ENCODE measurements at places on chromosomes 1 and 21. TPM values are rescaled to one million over a fixed set of nuclear protein-coding genes. Genes with fewer than 3 reads are reported as not detected.
A peak's percentile ranks its signal among the peaks of the same experiment; 100 is the strongest.

The TCHH gene
- total RNA-seq, result not detected

The OLFML2B gene
- total RNA-seq, result 0.57 TPM

The GON4L gene
- total RNA-seq, result 33.3 TPM

The F3 gene
- 20.9 TPM for total RNA-seq

The TRIM58 gene
- total RNA-seq, result 3.6 TPM

The SLC25A34 gene
- total RNA-seq, result 16.0 TPM

The SRGAP2 gene
- total RNA-seq, result 26.1 TPM

The SYT14 gene
- 0.07 TPM for total RNA-seq

The UCK2 gene
- total RNA-seq, result 39.6 TPM

The TRIM45 gene
- 1.2 TPM for total RNA-seq

The ZFYVE9 gene
- total RNA-seq, result 13.1 TPM

The PRAMEF2 gene
- total RNA-seq, result not detected

The COPA gene
- 163 TPM for total RNA-seq

The HES3 gene
- not detected for total RNA-seq

GRCh38 chr1:17176306-17177061, 28.4 kb upstream of the PADI1 start:
- no peak for DNase-seq
- H3K36me3 ChIP-seq, result no peaks in the 10 kb centered on the region
- H3K4me3 ChIP-seq, result no peak overlapping the region

DNA sequence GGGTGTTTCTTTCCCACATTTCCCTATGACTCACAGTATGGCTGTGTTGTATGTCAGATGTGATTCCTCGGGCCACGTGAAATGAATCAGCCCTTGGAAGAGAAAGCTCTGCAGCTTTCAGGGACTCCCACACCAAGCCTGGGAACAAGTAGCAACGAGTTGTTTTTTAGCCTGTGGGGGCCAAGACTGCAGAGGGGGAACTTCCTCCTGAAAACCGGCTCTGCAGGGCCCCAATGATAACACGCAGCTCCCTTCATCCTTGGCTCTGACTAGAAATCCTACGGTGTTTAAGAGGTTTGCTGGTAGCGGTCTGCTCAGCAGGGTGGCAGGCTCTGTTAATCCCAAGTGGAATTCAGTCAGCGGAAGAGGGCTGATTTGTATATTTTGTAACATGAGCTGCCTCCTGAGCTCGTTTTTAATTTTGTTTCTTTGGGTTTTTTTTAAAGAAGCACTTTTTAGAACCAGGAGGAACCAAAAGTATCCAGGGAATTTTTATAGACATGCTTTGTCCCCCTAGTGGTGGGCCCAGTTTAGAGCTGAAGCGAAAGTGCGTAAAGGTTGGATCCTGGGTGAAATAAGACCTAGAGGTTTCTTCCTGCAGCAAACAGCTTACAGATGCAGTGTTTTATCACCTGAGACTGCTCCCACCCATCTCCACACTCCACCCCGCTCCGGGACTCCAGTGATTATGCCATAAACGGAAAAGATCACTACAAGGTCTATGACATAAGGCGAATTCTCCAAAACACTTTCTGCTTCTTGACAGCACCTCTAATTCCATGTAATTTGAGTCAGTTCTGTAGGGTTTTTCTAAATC, 48.8 kb downstream of the LAMC2 start:
- no peaks in the 10 kb centered on the region for H3K36me3 ChIP-seq
- no peak overlapping the region for H3K4me3 ChIP-seq
- peak; percentile 38 for DNase-seq
- peak overlapping the region; percentile 43 for H3K27ac ChIP-seq
- no peaks in the 10 kb centered on the region for H3K27me3 ChIP-seq

- H3K4me3 ChIP-seq, result no peak overlapping the region
- H3K27me3 ChIP-seq, result no peaks in the 10 kb centered on the region
- no peaks in the 10 kb centered on the region for H3K36me3 ChIP-seq
- no peak for DNase-seq
- H3K4me1 ChIP-seq, result no peaks in the 10 kb centered on the region
- H3K27ac ChIP-seq, result no peak overlapping the region
These were observed 89.3 kb upstream of the AKT3 start for GRCh38 chr1:243939167-243939848.

DNA sequence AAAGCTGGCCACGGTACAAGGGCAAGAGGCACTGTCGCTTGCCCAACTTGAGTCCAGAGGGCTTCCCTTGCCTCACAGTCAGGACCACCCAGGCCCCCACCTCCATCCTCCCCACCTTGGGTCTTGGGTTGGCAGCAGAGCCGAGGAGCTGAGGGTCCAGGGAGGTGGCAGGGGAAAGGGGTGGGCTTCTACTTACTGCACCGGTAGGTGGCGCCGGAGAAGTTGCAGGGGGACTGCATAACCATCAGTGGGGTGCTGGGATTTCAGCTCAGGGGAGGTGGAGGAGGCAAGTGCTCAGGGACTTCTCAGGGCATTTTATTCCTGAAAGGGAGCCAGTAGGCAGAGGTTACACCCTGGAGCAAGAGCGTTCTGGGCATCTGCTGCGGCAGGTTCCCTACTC, 44.0 kb downstream of the TRIM62 start:
- DNase-seq, result no peak
- H3K36me3 ChIP-seq, result no peaks in the 10 kb centered on the region
- H3K27ac ChIP-seq, result no peak overlapping the region
- no peaks in the 10 kb centered on the region for H3K27me3 ChIP-seq
- H3K4me1 ChIP-seq, result no peaks in the 10 kb centered on the region

- H3K4me1 ChIP-seq, result no peaks in the 10 kb centered on the region
- no peak overlapping the region for H3K27ac ChIP-seq
- no peak for DNase-seq
These were observed 38.2 kb downstream of the ARID1A start for GRCh38 chr1:26733982-26734381.

GRCh38 chr21:38506661-38507281, 8.5 kb upstream of the ERG start:
- no peaks in the 10 kb centered on the region for H3K27me3 ChIP-seq
- peaks cover 4% of the 10 kb centered on the region for H3K4me1 ChIP-seq
- peak; percentile 74 for DNase-seq
- peak overlapping the region; percentile 24 for H3K27ac ChIP-seq
- H3K4me3 ChIP-seq, result no peak overlapping the region
- H3K36me3 ChIP-seq, result no peaks in the 10 kb centered on the region

- no peaks in the 10 kb centered on the region for H3K27me3 ChIP-seq
- no peak overlapping the region for H3K4me3 ChIP-seq
- H3K36me3 ChIP-seq, result no peaks in the 10 kb centered on the region
- DNase-seq, result no peak
- H3K4me1 ChIP-seq, result no peaks in the 10 kb centered on the region
- no peak overlapping the region for H3K27ac ChIP-seq
These were observed 28.0 kb upstream of the PRKAA2 start for GRCh38 chr1:56617141-56617540.

DNA sequence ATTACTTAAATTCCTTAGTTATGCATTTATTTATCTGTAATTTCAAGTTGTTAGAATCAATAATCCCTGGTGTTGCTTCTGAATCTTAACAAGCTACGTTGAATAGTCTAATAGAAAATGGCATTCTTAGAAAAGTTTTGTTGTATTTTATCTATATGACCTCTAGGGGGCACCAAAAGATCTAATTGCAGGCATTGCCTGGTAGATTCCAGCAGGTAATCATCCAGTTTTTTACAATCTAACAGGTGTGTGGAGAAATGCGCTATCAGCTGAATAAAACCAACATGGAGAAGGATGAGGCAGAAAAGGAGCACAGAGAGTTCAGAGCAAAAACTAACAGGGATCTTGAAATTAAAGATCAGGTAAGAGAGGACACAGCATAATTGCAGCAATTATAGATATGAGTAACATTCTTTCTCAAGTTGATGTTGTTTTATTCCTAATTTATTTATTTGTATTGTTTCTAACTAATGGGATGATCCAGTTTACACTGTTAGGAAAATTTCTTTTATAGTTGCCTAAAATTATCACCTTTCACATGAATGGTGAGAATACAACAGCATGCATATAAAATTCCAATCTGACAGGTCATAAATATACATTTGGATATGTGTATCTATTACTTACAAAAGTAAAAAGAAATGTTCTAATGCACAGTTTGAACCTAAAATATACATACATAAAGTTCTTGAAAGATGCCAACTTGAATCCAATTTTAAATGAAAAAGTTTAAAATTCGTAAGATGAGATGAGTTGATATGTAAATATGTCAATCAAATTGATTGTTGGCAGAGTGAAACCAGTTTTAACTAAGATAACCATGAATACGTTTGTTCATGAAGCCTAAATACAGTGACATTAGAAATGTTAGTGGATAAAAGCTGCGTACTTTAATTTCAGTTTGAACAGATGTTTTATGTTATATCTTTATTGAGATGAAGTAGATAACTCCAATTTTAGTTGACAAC, 88.4 kb downstream of the SDCCAG8 start:
- H3K27me3 ChIP-seq, result no peaks in the 10 kb centered on the region
- no peak for DNase-seq
- H3K27ac ChIP-seq, result no peak overlapping the region
- no peaks in the 10 kb centered on the region for H3K36me3 ChIP-seq
- no peaks in the 10 kb centered on the region for H3K4me1 ChIP-seq

- H3K27me3 ChIP-seq, result no peaks in the 10 kb centered on the region
- no peak for DNase-seq
- H3K4me1 ChIP-seq, result no peaks in the 10 kb centered on the region
- H3K4me3 ChIP-seq, result no peak overlapping the region
These were observed 14.9 kb downstream of the IL20 start for GRCh38 chr1:206880314-206880713.

DNA sequence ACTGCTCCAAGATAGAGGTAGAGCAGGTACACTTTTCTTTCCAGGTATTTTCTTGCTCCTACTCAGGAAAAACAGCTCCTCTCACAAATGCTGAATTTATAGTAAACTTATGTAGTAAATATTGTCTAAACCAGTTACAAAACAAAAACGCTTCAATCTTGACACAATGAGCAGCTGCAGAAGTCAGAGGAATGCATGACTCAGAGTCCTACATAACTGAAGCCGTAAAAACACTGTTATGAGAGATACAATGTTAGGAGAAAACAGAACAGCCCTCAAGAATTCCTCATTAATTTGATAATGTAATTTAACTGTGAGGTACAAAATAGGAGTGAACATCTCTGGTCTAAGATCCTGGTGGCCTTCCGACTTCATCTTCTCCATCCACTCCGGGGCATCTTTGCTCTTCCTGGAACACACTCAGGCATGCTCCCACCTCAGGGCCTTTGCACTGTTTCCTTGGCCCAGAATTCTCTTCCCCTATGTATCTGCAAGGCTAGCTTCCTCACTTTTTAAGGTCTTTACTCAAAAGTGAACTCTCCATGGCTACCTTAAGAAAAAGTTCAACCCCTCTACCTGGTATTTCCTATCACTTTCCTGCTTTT, 138.5 kb downstream of the SLC45A1 start:
- no peak overlapping the region for H3K4me3 ChIP-seq
- peak overlapping the region; percentile 8 for H3K27ac ChIP-seq
- no peaks in the 10 kb centered on the region for H3K27me3 ChIP-seq
- no peaks in the 10 kb centered on the region for H3K4me1 ChIP-seq
- H3K36me3 ChIP-seq, result peaks cover 4% of the 10 kb centered on the region

- no peak for DNase-seq
- H3K4me1 ChIP-seq, result no peaks in the 10 kb centered on the region
- H3K27ac ChIP-seq, result no peak overlapping the region
- no peaks in the 10 kb centered on the region for H3K27me3 ChIP-seq
- H3K36me3 ChIP-seq, result no peaks in the 10 kb centered on the region
These were observed 105.7 kb upstream of the PPP2R5A start for GRCh38 chr1:212179394-212180076.

- no peak overlapping the region for H3K4me3 ChIP-seq
- H3K4me1 ChIP-seq, result peaks cover 3% of the 10 kb centered on the region
- no peak overlapping the region for H3K27ac ChIP-seq
- no peak for DNase-seq
- no peaks in the 10 kb centered on the region for H3K36me3 ChIP-seq
These were observed 75.2 kb upstream of the CD1D start for GRCh38 chr1:158105352-158106095.

GRCh38 chr1:208850442-208850841, 606.3 kb upstream of the PLXNA2 start:
- H3K27ac ChIP-seq, result no peak overlapping the region
- no peaks in the 10 kb centered on the region for H3K36me3 ChIP-seq
- no peak for DNase-seq

GRCh38 chr1:24190983-24191461, 3.9 kb upstream of the IFNLR1 start:
- no peaks in the 10 kb centered on the region for H3K4me1 ChIP-seq
- no peaks in the 10 kb centered on the region for H3K36me3 ChIP-seq

GRCh38 chr1:27300341-27301051, 21.5 kb upstream of the TMEM222 start:
- H3K4me1 ChIP-seq, result no peaks in the 10 kb centered on the region
- peak; percentile 83 for DNase-seq
- no peaks in the 10 kb centered on the region for H3K27me3 ChIP-seq

GRCh38 chr1:161950377-161950776, 73.3 kb downstream of the OLFML2B start:
- H3K36me3 ChIP-seq, result no peaks in the 10 kb centered on the region
- H3K4me1 ChIP-seq, result no peaks in the 10 kb centered on the region
- H3K27me3 ChIP-seq, result no peaks in the 10 kb centered on the region
- H3K27ac ChIP-seq, result no peak overlapping the region
- no peak overlapping the region for H3K4me3 ChIP-seq
- no peak for DNase-seq

- H3K4me3 ChIP-seq, result no peak overlapping the region
- no peaks in the 10 kb centered on the region for H3K36me3 ChIP-seq
These were observed 1765.9 kb downstream of the PLA2G4A start for GRCh38 chr1:188594542-188595235.

GRCh38 chr1:156444407-156445001, 56.1 kb downstream of the MEF2D start:
- no peaks in the 10 kb centered on the region for H3K4me1 ChIP-seq
- no peak for DNase-seq

DNA sequence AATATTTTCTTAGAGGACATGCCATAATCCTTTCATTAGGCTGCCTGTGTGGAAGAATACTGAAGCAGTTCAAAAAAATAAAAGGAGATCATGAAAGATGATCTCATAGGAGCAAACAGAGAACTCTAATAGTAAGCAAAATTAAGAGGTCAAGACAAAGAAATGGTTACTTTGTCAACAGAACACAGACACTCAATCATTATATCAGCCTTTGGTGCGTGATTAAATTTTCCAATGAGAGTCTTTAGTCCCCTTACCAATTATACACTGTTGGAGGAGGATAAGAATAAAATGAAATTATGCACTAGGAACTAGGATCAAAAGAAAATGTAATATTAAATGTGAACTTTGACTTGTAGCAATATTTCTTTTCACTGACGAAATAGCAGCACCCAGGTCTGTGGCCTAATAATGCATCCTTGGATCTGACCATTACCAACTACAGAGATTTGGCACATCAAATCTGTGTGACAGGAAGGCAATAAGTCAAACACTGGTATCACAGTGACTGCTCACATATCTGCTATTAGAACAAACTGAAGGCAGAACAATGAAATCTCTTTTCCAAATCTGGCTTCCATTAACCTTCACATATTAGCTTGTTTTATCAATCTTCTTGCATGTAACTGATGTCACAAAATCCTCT, 1812.9 kb downstream of the PLA2G4A start:
- H3K27ac ChIP-seq, result no peak overlapping the region
- no peaks in the 10 kb centered on the region for H3K27me3 ChIP-seq
- H3K4me1 ChIP-seq, result no peaks in the 10 kb centered on the region
- H3K4me3 ChIP-seq, result no peak overlapping the region

Data from colonic mucosa (tissue), 4 donors.